Substantia nigra (tissue), 51 donors: ENCODE measurements at places on chromosomes 5 and 9.

GRCh38 chr9:114016629-114017423 is 61.3 kb downstream of the AMBP start:
- DNase-seq = no peak

DNA sequence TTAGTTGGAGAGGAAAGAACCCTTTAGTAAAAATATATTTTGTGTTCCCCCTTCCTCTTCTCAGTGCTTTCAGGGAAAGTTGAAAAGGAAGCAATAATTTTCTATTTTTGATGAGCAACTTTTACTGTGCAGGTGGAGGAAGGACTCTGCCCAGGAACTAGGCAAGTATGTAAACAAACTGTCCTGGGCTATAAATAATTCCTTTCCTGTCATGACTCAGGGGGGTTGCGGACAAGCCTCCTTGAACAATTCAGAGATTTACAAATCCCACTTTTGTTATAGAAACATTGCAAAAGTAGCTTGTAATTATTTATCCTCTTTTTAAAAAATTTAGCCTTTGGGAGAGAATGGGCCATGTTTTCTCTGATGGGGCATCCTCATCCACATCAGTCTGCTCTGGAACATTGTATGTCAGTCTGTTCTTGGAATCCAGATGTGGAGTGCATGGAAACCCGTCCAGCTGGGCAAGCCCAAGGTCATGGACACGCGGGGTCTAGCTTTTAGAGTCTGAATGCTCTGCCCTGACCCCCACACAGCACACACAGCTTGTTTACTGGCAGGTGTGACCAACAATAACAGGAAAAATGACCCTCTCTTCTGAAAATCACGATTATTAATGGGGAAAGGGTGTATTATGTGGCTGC is 127.6 kb downstream of the GADD45G start:
- no peak for DNase-seq

- no peak for DNase-seq
Observed at GRCh38 chr5:115948091-115948534, 14.2 kb upstream of the LVRN start.

- no peak for DNase-seq
Observed at GRCh38 chr9:78606001-78606379, 309.1 kb downstream of the PSAT1 start.

- no peak for DNase-seq
Observed at GRCh38 chr9:115328228-115328627, 210.3 kb upstream of the TNC start.

DNA sequence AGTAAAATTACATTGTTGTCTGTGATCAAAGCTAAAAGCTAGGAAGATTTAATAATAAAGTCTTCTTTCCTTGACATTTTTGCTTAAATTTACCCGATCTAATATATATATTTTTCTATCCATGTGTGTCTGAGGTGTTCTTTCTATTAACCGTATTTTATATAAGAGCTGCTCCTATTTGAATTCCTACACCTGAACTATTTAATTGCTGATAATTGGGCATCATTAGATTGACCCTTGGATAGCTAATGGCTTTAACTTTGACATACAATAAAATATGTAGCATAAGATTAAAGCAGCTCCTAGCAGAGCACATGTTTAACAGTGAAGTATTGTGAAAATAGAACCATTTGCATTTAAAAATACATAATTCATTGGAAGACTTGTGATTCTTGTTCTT is 792.7 kb downstream of the MAT2B start:
- DNase-seq = no peak

GRCh38 chr9:124295159-124295794 is 37.5 kb downstream of the NEK6 start:
- DNase-seq = peak; percentile 15

GRCh38 chr5:135055396-135055795 is 21.4 kb upstream of the PITX1 start:
- no peak for DNase-seq

DNA sequence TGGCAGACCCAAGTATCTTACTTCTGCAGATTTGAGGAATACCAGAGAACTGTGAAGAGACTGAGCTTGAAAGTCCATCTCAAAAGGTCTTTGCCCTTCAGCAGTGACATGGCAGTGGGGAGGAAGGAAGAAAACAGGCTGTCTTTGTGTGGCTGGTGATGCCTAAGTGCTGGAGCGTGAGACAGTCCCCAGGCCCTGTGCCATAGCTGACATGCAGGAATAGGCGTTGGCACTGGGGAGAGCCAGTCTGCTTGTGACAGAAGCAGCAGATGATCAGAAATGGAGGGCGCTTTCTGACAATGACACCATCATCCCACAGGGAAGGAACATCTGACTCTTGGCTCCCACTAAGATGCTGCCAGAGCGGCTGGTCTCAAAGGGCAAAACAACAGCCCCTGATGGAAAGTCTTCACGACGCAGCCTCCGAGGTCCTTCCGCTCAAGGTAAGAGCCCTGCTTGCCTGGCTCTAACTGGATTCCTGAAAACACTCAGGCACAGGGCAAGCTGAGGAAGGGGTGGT is 15.5 kb upstream of the GLRX start:
- DNase-seq = peak; percentile 12

DNA sequence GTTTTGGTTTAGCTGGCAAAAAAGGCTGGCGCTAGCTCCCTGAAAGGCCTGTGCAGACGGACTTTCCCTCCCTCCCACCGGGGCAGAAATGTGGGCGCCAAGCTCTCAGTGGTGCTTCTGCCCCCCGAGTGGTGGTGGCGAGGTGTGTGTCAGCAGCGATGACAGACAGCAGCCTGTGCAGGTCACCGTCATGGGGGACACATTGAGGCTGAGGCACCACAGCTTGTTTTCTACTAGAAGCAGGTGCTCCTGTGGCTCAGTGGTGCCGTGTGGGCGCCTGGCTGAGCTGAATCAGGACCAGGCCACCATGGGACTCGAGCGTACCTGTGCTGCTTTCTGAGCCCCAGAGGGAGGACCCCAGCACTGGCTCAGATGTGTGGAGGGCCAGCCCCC is 6.2 kb downstream of the WNK2 start:
- no peak for DNase-seq

DNA sequence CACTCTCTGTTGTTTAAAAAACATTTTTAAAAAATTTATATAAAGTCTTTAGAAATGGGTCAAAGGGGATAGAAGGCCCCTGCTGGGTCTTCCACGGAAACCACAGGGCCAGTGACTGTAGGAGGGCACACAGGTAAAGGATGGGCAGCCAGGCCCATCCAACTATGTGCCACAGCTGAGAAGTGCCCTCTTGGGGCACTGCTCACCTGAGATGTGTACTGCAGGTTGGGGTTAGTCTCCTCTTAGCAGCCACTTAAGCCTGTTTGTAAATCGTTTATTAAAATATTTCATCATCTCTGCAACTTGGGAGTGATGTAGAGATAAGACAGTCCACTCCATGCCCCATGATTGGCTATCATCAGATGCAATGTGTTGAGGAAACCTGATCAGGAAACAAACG is 222.4 kb downstream of the DIRAS2 start:
- no peak for DNase-seq

DNA sequence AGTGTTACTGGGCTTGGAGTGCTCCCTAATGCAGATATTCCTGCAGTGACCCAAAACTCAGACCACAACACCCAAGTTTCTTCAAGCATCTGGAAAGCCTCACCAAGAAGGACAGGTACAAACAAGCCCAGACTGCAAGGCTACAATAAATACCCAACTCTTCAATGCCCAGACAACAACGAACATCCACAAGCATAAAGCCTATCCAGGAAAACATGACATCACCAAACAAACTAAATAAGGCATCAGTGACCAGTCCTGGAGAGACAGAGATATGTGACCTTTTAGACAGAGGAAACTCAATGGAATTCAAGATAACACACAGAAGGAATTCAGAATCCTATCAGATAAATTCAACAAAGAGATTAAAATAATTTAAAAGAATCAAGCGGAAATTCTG is 605.6 kb downstream of the PDE4D start:
- DNase-seq = no peak

DNA sequence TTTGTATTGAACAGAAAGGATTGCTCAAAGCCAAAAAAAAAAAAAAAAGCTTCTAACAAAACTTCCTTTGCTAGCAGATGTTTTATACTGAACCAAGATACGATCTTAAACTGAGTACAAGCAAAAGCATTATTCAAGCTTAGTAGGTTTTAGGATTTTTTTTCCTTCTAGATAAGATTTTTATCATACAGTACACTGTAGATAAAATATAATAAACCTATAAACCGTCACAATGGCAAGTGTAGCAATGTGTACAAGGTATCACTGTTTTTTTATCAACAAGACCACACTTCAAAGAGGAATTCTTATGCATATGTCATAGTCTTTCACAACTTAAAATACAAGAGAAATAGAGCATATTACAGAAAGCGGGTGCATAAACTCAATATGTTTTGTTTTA is 56.5 kb upstream of the TRPM3 start:
- no peak for DNase-seq

- no peak for DNase-seq
Observed at GRCh38 chr5:169753795-169754194, 116.7 kb downstream of the DOCK2 start.

GRCh38 chr5:160539431-160539830 is 117.8 kb downstream of the PTTG1 start:
- DNase-seq = no peak

- no peak for DNase-seq
Observed at GRCh38 chr5:167943343-167943742, 348.1 kb upstream of the WWC1 start.

DNA sequence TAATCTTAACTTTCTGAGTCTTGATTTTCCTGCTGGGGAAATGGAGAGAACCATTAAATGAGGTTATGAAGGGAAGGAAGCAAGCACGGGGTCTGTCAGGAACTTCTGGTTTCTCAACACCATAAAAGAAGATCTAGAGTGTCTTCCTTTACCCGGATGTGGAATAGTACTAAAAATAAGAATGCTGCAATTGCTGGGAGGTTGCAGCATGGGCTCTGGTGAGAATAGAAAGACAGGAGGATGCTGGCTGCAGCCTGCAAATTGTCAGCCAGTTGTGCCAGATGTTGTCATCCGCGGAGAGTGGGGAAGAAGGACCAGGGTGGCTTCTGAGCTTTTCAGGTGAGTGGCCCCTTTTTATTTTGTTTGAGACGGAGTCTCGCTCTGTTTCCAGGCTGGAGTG is 69.3 kb upstream of the STC2 start:
- no peak for DNase-seq

DNA sequence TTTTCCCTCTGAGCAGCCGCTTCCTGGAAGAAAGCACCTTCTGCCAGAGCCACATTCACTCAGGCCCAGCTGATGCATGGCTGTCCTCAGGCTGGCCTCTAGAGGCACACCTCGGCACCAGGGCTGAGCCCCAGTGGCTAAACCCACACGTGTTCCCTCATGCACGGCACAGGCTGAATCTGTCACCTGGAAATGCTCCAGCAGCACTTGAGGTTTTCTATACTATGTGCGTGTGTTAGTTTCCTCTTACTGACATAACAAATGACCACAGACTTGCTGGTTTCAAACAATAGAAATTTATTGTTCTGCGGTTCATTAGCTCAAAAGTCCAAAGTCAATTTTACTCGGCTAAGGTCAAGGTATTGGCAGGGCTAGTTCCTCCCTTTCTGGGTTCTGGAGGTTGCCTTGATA is 141.4 kb downstream of the LRRC70 start:
- DNase-seq = no peak

DNA sequence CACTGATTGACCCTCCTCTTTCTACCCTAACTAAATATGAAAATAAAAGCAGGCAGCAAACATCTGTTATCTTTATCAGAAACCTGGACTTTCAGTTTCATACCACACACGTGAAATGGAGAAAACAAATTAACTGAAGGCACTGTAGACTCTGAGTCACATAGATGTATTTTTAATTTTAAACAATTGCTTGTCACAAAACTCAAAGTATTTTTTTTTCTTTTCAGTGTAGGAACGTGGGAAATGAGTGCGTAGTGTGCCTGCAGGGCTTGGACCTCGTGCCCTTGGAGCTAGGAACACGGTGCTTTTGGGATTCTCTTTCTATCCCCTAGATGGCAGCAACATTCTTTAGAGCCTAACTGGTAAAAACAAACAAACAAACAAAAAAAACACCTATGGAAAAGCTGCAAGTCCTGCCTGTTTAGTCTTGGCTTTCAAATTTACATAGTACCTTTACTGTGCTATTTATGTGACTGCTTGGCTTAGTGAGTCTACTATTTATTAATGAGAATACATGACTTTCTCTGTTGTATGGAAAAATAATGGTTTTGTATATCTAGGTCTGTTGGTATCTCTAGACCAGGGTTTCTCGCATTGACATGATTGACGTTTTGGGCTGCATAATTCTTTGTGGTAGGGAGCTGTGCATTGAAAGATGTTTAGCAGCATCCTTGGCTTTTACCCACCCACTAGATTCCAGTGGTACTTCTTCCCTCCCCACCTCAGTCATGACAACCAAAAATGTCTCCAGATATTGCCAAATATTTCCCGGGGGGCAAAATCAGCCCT is 16.8 kb upstream of the ACTBL2 start:
- no peak for DNase-seq

- DNase-seq = no peak
Observed at GRCh38 chr9:31071606-31072286, 1312.7 kb upstream of the ACO1 start.

- no peak for DNase-seq
Observed at GRCh38 chr5:151249281-151249680, 3.7 kb upstream of the GM2A start.

DNA sequence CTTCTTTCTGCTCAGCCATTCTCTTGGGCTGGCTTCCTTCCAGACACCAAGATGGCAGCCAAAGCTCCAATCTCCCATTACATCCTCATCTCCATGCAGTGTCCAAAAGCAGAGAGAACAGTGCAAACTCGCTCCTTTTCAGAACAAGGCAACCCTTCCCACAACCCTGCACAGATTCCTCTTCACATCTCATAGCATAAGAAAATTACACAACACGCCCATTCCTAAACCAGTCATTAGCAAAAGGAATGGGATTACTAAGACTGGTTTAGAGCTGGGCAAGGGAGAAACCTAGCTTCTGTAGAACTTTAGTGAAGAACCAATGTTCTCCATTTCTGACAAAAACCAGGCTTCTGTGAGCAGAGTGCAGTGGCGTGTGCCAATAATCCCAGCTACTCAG is 51.5 kb upstream of the CTNNA1 start:
- DNase-seq = no peak

DNA sequence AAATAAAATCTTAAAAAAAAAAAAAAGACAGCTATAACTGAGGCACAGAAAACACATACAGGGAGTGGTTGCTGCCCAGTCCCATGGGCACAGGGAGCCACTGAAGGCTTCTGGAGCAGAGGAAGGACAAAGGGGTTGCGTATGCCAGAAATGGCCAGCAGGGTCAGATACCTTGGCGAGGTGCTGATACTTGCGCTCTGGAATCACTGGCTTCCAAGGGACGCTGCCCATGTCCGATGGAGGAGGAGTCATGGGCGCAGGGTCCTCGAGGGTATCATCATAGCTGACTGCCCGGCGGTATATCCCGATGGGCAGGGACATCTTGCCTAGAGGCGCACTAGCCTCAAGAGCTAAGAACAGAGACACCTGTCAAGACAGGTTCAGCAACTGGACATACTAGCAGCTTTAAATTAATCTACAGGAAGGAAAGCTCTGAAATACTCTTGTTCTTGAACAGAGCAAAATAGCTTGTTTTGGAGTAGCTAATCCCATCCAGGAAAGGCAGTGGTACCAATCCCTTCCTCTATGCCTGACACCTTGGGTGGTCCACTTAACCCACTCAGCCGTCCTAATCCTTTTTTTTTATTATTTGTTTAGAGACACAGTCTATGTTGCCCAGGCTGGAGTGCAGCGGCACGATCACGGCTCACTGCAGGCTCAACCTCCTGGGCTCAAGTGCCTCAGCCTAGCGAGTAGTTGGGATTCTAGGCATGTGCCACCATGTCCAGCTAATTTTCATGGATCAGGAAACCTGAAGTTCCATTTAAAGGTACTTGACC is 6.0 kb downstream of the KIAA1191 start:
- DNase-seq = no peak

- DNase-seq = no peak
Observed at GRCh38 chr9:18010492-18010891, 431.6 kb downstream of the SH3GL2 start.

- DNase-seq = no peak
Observed at GRCh38 chr9:12923468-12924009, 148.7 kb downstream of the LURAP1L start.
